KG1 (cell line): ENCODE measurements at places on chromosomes 4 and X.

DNA sequence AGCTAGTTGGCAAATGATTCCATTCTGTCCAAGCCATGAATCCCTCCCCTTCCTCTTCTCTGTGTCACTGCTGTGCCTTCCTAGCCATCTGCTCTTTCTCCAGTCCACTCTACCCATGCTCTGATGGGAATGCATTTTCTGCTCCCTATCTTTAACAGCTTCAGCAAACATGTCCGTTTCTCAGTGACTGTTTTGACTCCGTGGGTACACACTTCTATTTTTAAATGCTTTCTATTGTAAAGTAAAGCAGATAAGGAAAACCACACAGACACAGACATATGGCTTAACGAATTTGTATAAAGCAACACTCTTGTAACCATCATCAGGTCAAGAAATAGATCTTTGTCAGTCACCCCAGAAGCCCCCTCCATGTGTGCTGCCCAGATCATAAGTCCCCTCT, 72.4 kb upstream of the KLHL13 start:
- DNase-seq: no peak

GRCh38 chr4:13944095-13944511, 316.6 kb upstream of the BOD1L1 start:
- DNase-seq: no peak

DNA sequence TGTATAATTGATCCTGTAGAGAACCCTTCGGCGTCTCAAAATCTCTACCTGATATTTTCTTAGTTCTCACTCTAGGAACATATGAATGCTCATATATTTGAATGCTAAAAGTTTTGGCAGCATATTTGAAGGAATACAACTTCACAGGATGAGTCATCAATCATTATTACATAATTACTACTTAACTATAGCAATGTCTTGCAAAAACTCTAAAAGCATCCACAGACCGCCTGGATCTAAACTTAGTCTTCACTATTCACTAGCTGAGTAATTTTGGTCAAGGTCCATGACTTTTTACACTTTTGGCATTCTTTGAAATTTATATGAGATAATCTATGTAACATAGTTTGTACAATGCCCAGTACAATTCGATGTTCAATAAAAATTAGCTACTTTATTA, 194.7 kb downstream of the DTHD1 start:
- no peak for DNase-seq

DNA sequence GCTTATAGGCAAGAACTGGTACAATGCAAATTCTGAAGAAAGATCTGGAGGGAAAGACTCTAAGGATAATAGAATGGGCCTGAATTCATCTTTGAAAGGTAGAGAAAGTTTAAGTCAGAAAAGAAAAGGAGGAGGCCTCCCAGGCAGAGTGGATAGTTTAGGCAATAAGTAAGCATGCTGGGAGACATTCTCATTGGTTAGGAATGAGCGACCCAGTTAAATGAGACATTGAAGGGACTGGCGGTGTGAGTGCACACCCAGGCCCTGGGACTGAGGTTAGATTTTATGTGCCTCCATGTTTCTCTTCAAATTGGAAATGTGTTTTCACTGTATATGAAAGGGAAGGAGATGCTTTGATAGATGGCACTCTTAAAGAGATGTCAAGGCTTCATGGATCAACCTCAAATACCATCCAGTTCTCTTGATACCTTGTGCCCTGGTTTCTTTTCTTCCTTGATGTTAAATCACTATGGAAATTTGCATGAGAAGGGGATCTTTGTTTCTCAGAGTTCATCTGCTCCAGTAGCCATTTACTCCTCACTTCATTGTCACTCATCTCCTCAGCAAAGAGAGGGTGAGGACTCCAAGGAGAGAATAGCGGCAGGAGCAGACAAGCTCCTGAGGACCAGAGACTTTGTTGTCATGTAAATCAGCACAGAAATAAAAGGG, 584.2 kb upstream of the INTU start:
- no peak for DNase-seq

GRCh38 chrX:132086672-132087071, 41.1 kb downstream of the FRMD7 start:
- no peak for DNase-seq

GRCh38 chr4:10524196-10524833, 67.1 kb upstream of the ZNF518B start:
- no peak for DNase-seq

DNA sequence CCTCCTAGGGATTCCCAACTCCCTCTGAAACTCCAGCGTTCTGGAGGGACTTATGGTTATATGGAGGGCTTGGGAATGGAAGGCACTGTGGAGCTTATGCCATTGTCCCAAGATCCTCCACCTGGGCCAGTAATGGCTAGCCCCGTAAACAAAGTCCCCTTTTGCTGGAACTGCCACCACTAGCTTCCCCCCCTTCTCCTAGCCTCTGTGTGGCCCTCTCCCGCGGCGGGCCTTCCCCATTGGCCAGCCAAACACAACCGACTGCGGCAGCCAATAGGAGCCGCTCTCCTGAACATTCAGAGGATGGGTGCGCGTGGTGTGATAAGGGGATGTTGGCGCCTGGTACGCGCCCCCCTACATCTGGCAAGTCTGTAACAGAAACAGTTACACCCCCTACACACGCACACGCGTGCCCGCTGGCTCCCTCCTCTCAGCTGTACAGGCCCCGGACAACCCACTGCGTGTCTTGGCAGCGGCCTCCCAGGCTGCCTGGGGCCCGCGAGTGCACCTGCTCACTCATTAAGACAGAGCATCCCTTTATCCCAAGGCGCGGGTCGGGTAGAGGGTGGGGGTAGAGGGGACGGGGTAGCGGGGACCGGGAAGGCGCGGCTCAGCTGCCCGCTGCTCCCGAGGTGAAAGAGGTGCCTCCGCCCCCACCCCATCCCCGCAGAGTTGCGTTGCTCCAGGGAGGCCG, 863 bp upstream of the RAB33A start:
- peak; percentile 21 for DNase-seq

GRCh38 chr4:20337261-20337664, 85.6 kb downstream of the SLIT2 start:
- DNase-seq: no peak

GRCh38 chr4:176676901-176677300, 115.8 kb downstream of the VEGFC start:
- DNase-seq: no peak

DNA sequence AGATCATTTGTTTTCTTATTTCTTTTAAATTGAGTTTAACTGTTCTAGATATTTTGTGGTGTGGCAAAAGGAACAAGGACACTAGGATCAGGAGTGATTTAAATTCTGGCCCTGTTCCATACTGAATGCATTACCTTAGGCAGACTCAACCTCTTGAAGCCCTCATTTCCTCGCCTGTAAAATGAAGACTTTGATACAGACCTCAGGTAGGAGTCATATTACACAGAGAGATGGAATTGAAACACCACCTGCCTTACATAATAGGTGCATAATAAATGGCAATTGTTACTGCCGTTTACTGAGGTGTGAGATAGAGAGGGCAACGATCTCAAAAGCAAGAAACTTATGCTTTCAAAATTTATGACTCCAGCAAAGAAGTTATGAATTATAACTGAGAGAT, 28.2 kb upstream of the RASSF6 start:
- DNase-seq: no peak

- DNase-seq: peak; percentile 3
Observed at GRCh38 chr4:103934178-103934789, 214.5 kb upstream of the TACR3 start.

- DNase-seq: no peak
Observed at GRCh38 chr4:127335073-127335620, 297.6 kb upstream of the INTU start.

GRCh38 chrX:107571296-107571998, 56.9 kb upstream of the PRPS1 start:
- no peak for DNase-seq

- DNase-seq: no peak
Observed at GRCh38 chr4:145043306-145043705, 54.7 kb downstream of the ANAPC10 start.

- DNase-seq: no peak
Observed at GRCh38 chr4:74364652-74365491, at the start of gene EREG. TSS of gene EREG (plus strand) at chr4:74365145. CDS start at chr4:74365309, 164 bp downstream.

DNA sequence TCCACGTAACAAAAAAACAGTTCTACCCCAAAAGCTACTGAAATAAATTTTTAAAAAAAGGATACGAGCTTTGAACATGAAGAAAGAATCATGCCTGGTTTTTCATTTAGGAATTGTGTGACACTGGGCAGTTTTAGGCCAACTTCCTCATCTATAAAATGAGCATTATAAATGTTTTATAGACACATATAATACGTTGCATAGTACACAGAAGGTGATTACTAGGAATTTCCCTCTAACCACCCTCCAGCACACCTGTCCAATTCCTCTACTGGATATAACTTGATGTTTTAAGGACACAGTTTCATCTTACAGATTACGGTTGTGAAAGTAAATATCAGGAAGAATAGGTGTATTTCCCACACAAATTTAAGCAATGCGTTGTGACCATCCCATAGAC, 85.5 kb upstream of the IQCM start:
- DNase-seq: no peak

DNA sequence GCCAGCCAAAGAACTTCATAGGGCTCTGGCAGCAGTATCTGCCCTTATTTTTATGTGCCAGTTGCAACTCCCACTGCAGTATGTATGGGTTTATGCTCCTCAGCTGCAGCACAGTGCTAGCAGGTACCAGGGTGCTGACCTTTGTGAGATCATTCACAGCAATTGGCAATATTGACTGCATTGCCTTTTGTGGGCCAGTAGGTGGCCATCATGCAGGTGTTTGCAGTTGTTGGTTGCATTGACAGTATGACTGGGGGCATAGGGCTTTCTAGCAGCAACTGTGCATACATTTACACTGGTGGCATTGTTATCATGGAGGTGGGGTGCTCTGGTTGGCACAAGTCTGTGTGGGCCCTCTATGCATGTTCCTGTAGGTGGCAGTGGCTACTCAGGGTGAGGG, 42.5 kb downstream of the FAAH2 start:
- no peak for DNase-seq

DNA sequence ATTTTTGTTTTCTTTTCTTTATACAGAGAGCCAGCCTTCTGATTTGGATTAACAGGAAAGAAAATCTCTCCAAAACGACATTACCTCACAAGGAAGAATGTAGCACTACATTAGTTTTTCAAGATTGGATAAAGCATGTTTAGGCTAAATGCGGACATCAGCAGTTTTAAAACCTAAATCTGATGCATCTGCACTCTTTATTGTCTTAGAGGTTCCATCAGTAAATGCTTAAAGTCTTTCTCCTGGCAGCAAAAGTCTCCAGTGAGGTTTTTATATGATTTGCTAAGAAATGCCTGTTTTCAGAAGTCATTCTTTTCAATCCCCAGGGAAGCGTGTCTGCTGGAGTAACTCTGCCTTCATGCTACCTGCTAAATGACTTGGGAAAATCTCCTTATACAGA, 912.9 kb upstream of the INTU start:
- DNase-seq: no peak

GRCh38 chr4:24624381-24624780, 40.0 kb upstream of the DHX15 start:
- no peak for DNase-seq

GRCh38 chr4:183300655-183301054, 19.4 kb downstream of the CLDN22 start:
- DNase-seq: no peak

- no peak for DNase-seq
Observed at GRCh38 chrX:132622130-132622529, 133.3 kb upstream of the MBNL3 start.

GRCh38 chrX:108438110-108438623, at the start of gene COL4A6:
TSS of gene COL4A6 (minus strand) at chrX:108438422. CDS start at chrX:108438196, 226 bp downstream.
- DNase-seq: no peak

DNA sequence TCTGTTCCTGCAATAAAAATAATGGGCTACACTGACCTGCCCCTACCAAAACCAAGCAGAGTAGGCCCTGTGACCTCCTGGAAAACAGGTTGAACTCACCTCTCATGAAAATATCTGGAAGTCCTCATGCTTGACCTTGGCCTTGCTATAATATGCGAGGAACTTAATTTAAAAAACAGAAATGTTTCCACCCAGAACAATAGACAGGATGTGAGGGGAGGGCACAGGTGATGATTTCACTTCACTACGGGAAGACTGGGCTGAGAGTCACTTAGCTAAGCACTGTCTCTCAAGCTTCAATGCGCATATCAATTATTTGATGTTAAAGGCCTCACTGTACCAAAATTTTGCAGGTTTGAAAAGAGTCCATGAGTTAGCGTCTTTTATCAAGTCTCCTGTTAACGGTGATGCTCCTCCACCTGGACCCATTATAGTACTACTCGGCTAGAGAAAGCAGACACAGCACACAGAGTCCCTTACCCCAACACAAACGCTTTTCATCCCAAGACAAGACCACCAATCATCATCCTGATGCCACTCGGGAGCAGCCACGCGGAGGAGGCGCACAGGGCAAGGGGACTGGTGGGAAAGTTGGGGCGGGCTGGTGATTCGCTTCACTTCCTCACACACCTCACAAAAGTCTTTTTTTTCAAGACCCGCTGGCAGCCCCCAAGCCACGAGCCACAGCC, 25.9 kb downstream of the ZNF721 start:
- no peak for DNase-seq

DNA sequence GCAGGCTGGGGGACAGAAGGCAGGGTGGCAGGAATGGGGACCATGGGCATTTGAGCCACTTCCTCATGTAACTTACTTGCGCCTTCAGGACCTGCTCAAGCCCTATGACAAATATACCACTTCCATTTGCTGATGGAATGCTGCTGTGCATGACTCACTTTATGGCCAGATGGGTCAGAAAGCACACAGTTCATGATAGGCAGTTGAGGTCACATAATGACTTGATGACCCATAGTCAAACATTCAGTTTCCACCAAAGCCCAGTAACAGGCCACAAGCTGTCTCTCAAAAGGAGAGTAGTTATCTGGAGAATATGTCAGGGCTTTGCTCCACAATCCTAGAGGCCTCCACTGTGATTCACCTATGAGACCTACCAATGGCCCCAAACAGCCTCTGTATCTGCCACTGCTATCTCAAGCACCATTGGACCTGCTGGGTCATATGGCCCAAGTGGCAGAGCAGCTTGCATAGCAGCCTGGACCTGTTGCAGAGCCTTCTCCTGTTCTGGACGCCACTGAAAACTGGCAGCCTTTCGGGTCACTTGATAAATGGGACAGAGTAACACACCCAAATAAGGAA, 5.3 kb upstream of the PAPSS1 start:
- no peak for DNase-seq

- no peak for DNase-seq
Observed at GRCh38 chrX:68998716-68999115, 166.5 kb downstream of the PJA1 start.

GRCh38 chrX:30224536-30224935, 5.9 kb upstream of the MAGEB3 start:
- DNase-seq: no peak

GRCh38 chr4:22739968-22740367, 47.2 kb downstream of the GBA3 start:
- DNase-seq: no peak

- DNase-seq: no peak
Observed at GRCh38 chr4:2368746-2369437, 49.6 kb downstream of the ZFYVE28 start.

DNA sequence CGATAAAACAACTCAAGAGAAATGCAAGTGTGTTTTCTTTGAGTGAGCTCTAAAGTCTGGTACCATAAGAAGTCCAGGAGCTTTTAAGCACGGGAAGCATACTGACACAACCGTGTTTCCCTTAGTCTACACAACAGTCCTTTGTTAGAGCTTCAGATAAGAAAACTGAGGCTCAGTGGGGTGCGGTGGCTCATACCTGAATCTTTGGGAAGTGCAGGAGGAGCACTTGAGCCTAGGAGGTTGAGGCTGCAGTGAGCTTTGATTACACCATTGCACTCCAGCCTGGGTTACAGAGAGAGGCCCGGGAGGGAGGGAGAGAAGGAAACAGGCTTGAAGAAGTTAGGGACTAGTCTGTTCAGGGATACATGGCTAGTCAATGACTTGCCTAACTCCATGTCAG, 21.9 kb downstream of the LEF1 start:
- no peak for DNase-seq

- DNase-seq: no peak
Observed at GRCh38 chrX:119272882-119273419, 36.9 kb downstream of the PGRMC1 start.
